NCI-H748 treated with DMSO at 0.1 percent for 48 hours (cell line): ENCODE measurements at places on chromosomes 16 and 17.

DNA sequence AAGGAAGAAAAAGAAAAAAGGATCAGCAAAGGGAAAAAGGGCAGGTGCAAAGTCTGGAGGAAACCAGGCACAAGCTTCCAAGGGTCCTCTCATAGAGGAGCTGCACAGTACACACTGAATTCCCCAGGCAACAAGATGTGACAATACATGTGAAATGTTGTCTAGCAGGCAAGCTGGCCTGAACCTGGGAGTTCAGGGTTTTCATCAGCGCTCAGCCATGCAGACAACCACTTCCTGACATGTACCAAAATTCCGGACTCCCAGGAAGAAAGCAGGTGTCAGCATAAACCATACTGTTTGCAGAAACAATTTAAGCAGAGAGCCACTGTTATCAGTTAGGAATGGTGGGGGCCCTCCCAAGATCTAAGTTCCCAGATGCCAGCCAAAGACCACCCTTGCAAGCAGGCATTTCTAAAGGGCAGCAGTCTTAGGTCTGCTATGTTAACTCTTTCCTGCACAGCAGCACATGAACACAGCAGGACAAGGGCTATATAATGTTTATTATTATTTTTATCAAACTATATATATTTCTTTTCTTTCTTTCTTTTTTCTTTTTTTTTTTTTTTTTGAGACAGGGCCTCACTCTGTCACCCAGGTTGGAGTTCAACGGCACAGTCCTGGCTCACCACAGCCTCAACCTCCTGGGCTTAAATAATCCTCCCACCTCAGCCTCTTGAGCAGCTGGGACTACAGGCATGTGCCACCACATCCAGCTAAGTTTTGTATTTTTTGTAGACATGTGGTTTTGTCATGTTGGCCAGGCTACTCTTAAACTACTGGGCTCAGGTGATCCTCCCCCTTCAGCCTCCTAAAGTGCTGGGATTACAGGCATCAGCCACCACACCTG, 10.1 kb downstream of the TK2 start:
- no peak for DNase-seq

- DNase-seq: no peak
Observed at GRCh38 chr16:48347191-48347865, 37.9 kb downstream of the SIAH1 start.

DNA sequence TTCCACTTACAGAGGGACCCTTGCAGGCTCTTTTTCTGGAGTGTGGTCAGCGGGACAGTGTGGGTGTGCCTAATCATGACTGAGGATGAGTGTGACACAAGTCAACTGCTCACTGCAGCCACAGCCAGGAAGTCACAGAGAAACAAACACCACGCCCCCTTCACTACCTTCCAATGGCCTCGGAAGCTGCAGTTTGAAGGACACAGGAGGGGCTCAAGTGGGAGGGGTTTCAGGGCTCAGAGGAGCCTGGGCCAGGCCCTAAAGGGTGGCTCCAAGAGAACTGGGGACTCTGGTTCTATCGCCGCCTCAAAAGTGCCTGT, 116.2 kb upstream of the SDK2 start:
- DNase-seq: peak; percentile 75

DNA sequence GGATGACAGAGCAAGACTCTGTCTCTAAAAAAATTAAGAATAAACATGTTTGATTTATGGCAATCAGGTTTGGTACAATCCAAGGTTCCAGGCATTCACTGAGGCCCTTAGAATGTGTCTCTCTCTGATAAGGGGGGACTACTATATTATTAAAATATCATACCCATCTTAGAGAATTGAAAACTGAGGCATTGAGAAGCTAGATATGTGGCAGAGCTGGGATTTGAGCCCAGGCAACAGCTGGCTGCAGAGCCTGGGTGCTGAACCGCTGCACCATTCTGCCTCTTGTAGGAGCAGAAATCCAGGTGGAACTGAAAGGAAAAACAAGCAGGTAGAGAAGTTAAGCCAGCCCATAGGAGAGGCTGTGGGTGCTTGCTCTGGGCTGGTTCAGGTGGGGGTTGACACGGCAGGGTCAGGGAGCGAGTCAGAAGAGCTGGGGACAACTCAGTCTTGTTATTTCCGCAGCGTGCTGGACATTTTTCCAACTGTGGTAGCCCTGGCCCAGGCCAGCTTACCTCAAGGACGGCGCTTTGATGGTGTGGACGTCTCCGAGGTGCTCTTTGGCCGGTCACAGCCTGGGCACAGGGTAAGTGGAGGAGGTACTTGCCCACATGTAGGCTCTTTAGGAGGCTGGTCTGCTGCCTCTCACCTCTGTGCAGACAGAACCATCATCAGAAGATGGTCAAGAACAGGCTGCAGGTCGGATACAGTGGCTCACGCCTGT, 62.5 kb downstream of the WIPI1 start:
- DNase-seq: no peak

GRCh38 chr17:8059131-8059530, 20.3 kb downstream of the ALOX15B start:
- no peak for DNase-seq

DNA sequence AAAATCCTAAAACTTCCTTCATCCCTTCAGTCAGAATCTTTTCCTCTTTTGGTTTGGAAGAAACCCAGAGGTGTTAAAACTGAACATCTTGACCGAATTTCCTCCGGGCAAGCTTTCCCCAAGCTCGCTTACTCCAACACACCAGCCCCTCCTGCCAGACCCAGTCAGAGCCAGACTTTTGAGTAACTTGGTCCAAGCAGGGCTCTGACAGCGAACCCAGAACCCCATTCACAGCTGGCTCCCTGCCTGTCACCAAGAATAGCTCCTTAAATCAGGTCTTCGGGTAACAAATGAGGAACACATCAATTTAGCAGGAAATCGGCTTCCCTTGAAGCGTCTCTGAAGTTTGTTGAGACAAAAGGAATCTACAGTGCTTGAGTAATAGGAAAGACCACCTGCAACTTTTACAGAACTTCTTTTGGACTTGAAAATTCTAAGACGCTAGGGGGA, 27.3 kb downstream of the GAS7 start:
- no peak for DNase-seq

DNA sequence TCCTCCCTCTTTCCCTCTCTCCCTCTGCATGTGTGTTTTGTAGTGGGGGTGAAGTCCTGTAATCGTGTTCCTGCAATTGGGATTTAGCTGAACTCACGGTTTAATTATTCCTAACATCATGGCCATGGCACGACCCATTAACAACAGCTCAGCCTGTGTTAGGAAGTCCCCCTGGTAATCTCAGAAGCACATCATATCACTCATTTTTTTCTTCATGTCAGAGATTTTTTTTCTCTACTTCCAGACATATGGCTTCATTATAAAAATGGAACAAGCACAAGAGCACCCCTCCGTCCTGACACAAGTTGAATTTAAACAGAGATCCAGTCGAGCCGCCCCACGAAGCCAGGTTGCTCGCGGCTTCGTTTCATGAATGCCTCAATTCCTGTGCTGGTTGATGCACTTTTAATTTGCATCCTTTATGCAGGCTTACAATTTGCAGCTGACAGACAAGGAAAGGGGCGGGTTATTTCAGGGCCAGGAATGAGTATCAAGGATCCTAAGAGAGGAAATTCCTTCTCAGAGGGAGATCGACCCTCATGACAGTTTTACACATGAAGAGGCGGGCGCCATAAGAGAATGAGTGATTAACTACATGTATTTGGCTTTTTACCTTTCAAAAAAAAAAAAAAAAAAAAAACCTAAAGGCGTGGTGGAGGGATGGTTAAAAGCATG, 192.9 kb downstream of the MAF start:
- DNase-seq: no peak

DNA sequence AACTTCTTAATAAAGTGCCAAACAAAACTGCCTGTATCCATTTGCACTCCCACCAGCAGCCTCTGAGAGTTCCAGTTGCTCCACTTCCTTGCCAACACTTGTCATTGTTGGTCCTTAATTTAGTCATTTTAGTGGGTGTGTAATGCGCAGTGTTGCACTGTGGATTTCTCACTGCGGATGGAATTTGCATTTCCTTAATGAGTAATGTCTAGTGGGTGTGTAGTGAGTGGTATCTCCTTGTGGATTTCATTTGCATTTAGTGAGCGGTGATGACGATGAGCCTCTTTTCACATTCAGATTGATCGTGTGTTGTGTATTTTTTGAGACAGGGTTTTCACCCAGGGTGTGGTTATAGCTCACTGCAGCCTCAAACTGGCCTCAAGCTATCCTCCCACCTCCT, 4.1 kb upstream of the MSLN start:
- DNase-seq: no peak

DNA sequence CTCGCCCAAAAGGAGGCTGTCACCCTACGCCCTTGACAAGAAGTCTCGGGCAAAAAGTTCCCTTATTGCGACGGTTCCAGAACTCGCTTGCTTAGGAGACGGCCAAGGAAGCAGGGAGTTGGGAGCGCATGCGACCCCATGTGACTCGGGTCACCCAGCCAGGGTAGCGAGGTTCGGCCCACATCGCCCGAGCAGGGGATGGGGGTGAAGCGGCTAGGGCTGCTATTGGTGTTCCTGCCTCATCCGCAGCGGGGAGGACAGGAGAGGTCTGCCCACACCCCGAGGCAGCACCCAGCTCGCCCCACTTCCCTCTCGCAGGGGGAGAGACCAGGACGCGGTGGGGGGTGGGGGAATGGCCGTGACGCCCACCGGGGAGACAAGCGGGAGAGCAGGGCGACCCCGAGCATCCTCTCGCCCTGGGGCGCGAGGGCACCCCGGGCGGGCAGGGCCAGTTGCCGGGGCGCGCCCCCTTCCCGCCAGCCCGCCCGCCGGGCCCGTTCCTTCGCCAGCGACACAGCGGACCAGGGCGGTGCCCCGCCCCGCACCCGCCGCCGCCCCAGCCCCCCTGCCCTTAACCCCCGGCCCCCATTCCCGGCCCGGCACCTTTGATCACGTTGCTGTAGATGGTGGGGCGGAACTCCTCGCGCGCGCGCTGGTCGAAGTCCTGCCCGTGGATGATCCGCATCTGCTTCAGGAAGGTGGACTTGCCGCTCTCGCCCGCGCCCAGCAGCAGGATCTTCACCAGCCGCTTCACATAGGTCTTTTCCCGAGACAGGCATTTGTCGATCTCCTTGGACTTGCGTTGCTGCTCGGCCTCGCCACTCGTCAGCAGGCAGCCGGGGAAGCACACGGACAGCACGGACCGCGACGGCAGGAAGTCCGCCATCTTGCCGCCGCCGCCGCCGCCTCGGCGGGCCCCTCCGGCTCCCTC, 567 bp downstream of the GNA13 start:
- peak; percentile 46 for DNase-seq

- DNase-seq: no peak
Observed at GRCh38 chr17:48841395-48841831, 10.6 kb downstream of the CALCOCO2 start.

GRCh38 chr16:2039274-2040031, 8.2 kb downstream of the NTHL1 start:
- DNase-seq: no peak

GRCh38 chr17:79258041-79258440, 183.4 kb downstream of the ENGASE start:
- no peak for DNase-seq

DNA sequence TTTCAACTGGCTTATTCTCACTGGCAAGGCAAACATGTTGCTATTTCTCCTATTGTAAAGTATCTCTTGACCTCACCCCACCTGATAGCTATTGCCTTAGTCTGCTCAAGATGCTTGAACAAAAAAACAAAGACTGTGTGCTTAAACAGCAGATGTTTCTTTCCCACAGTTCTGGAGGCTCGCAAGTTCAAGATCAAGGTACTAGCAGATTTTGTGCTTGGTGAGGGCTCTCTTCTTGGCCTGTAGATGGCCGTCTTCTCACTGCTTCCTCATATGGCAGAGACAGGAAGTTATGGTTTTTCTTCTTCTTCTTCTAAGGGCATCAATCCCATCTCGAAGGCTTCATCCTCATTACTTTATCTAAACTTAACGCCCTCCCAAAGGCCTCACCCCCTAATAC, 109.7 kb upstream of the CLEC3A start:
- DNase-seq: no peak

DNA sequence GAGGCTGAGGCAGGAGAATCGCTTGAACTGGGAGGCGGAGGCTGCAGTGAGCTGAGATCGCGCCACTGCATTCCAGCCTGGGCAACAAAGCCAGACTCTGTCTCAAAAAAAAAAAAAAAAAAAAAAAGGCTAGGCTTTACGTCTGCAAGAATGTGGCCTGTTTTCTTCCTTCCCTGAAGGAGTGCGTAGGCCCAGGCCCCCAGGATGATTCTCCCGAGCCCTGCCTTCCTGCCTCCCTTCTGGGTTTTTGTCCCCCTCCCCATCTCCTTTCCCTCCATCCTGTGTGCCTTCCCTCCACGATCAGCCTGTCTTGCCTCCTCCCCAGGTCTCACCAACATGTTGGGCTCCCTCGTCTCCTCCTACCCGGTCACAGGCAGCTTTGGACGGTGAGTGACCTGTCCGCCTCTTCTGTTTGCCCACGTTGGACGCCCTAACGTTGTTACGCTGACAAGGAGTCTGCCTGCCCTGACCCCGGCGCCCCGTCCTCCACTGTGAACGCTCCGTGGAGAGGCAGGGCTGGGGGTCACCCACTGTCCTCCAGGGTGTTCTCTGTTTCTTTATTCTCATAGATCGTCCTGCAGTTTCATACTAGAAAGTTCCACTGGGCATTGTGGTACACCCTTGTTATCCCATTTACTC, 15.7 kb upstream of the RNF213 start:
- DNase-seq: no peak

GRCh38 chr16:10552281-10552680, 28.1 kb downstream of the EMP2 start:
- no peak for DNase-seq

DNA sequence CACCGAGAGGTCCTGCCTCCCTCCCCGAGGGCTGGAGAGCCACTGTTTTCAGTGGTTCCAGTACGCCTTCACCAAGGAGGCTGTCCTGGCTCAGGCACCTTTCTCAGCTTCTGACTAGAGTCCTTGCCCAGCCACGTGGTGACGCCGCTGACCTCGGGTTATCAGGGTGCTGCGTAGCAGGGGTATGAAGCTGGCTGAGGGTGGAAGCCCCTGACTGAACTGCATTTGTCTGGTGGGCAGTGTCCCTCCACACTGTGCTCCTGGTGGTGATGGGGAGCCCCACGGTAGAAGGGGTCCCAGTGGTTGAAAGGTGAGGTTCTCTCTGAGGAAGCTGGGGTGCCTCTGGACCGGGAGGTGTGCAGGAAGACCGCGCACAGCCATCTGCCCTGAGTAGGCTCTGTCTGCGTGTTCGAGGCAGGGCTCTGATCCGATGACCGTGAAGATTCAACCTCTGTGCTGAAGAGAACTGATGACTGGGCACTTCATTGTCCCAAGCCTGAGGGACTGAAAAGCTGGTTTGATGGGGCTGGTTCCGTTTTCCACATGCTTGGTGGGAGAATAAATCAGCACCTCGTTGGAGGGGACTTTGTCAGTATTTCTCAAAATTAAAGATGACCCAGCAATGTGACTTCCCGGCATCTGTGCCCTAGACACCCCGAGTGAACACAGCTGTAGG, 2.5 kb downstream of the ACSF3 start:
- no peak for DNase-seq

GRCh38 chr17:12918142-12918541, 99.7 kb downstream of the ELAC2 start:
- DNase-seq: no peak

- no peak for DNase-seq
Observed at GRCh38 chr17:9918804-9919352, 13.8 kb upstream of the RCVRN start.
